ENCODE measurements at places on chromosomes 16 and 17.

GRCh38 chr17:33086041-33086440, 94.4 kb downstream of the SPACA3 start:
- no peak for DNase-seq

GRCh38 chr17:77036841-77037381, 103.9 kb upstream of the SEC14L1 start:
- no peak for DNase-seq

GRCh38 chr17:16438173-16438556, 22.8 kb downstream of the TRPV2 start:
- DNase-seq = no peak

- no peak for DNase-seq
Measured at GRCh38 chr16:87436225-87437172, 44.4 kb downstream of the MAP1LC3B start.

DNA sequence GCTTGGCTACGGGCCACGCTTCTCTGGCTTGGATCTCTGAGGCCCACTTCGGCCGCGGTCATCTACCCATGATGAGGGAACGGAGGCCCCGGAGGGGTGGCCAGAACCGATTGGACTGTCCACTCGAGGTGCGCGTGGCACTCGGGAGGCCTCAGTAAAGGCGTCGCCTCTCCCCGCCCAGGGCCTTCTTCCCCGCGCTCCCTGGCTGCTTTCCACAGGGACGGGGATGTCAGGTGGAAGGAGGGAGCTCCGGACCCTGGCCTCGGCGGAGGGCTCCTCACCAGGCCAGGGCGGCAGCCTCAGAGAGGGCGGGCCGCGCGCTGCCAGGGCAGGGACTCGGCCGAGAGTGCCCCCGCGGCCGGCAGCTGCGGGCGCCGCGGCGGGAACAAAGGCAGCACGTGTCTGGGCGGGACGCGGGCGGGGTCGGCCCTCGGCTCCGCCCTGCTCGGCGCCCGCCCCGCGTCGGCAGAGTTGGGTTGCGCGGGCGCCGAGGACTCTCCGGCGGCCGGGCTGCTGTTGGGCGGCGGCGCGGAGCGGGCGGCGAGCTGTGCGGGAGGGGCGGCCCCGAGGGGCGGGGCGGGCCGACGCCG, 587 bp upstream of the CDK5R1 start:
- peak; percentile 49 for DNase-seq

DNA sequence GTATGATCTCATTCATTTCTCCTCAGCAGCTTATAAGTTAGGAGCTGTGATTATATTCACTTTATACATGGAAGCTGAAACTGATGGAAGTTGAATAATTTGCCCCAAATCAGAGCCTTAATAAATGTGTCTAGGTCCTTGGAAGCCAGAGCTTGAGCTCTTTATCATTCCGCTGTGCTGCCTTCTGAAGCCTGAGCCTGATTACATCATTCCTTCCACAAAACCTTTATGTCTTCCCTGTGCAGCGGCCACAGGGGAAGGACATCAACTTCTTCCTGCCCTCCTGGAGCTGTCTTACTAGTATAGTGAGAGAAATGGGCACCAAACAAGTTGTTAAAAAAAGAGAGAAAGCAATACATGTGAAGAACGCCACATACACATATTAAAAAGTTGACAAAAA, 6.8 kb downstream of the TNRC6C start:
- DNase-seq = no peak

GRCh38 chr17:80446645-80447405, 29.6 kb downstream of the NPTX1 start:
- no peak for DNase-seq

DNA sequence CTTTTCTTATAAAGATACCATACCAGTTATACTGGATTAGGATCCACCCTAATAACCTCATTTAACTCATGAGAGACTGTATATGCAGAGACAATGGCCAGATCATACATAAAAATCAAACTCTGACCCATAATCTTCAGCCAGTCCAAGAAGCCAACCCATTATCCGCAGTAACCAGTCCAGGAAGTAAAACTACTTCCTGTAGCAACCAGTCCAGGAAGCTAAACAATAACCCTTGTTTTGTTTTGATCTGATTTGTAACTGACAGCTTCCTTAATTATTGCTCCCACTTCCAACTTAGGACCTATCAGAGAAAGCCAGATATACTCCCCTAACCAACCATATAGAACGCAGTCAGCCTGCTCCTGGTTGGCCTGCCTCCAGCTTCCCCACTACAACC, 19.2 kb upstream of the SSTR2 start:
- no peak for DNase-seq

- no peak for DNase-seq
Measured at GRCh38 chr17:76638263-76638662, 5.3 kb downstream of the ST6GALNAC1 start.

DNA sequence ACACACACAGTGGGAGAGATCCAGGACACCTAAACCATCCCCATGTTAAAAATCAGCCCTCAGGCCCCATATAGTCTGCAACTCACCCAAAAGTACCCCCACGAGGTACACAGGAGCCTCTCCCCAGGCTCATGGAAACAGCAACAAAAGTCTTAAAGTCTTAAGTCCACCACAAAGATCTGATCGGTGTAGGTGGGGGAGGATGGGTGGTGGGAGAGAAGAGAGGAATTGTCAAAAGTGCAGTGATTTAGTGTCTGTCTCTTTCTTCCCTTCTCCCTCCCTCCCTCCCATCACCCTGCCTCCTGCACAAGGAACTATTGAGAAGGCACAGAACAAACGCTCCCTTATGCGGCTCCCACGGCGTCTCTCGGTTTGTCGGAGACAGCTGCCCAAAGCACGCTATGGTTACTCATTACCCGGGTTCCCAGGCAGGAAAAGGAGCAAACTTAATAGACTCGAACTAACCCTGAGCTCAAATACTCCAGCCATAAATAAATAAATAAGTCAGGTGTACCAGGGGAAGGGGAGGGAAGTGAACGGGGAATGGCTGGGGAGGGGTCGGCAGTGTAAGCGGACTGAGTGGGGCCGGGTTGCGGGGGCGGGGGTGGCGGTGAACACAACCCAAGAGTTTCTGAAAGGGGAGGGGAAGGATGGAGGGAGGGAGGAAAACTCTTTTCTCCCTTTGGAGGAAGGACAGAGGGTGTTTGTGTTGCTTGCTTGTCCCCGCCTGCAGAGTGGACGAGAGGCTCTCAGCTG, 477.4 kb downstream of the SLC39A11 start:
- no peak for DNase-seq

GRCh38 chr17:7884581-7885366, 3.8 kb upstream of the CHD3 start:
- no peak for DNase-seq

GRCh38 chr17:49450735-49451134, 36.1 kb upstream of the PHB1 start:
- DNase-seq = no peak

DNA sequence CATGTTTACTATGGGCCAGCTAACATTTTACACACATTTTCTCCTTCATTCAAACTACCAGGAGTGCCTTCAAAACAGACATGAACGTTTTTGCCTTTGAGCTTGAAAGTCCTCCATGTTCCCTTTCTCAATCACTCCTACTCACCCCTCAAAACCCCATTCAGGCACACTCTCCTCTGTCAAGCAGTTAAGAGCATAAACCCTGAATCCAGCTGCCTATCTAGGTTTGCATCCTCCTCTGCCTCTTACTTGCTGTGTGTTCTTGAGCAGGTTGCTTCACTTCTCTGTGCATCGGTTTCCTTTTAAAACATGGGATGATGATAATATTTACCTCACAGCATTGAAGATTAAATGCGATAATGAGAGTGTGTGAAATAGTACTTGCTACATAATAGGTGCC, 215.3 kb downstream of the HAPSTR1 start:
- DNase-seq = no peak

GRCh38 chr17:53570731-53571130, 252.0 kb upstream of the KIF2B start:
- DNase-seq = no peak

DNA sequence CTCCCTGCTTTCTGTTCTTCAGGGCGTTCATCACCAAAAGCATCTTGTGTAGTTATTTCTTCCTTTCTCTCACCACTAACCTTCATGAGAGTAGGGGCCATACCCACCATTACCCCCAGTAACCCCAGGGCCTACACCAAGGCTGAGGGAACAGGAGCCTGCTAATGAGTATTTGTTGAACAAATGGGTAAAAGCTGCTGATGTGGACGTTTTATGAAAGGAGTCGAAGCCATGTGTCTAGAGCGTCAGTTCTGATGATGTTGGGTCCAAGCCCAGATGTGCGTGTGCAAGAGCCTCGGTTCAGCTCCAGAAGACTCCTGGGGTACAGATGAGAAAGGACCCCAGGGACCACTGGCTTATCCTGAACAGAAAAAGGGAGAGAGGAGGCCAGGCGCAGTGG, 77.1 kb upstream of the TBC1D3K start:
- no peak for DNase-seq

GRCh38 chr16:55184052-55184451, 140.0 kb upstream of the IRX6 start:
- DNase-seq = no peak

DNA sequence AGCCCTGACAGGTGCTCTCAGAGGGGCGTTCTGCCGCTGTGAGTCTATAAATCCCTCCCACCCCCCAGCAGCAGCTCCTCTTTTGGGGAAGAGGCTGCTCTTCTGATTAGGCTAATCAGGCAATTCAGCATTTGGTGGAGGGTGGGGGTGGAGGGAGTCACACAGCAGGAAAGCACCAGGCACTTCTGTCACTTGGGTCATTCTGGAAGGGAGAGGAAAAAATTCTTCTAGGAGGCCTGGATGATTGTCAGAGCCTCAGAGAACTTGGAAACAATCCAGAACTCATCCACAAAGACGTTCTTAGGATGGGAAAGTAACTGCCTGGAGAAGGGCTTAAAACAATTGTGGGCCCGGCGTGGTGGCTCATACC, 7.3 kb upstream of the SSTR2 start:
- no peak for DNase-seq

DNA sequence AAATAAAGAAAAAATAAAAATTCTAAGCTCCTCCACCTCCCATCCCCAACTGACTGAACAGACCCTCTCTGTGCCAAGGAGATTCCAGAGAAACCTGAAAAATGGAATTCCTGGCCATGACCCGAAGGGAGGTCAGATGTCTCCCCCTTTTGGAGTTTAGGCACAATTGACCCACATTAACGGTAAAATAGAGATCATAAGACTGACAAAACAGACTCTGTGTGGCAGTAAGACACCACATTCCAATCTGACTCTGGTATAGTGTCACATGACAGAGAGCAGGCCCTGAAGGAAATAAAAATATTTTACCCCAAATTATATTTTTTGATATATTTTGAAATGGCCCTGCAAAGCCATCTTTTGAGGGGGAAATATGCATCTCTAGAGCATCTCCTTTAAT, 115.1 kb upstream of the ZKSCAN2 start:
- DNase-seq = no peak

GRCh38 chr17:81445642-81446503, 50.6 kb downstream of the BAHCC1 start:
- no peak for DNase-seq

GRCh38 chr16:85319984-85320440, 207.7 kb upstream of the CIBAR2 start:
- DNase-seq = no peak

DNA sequence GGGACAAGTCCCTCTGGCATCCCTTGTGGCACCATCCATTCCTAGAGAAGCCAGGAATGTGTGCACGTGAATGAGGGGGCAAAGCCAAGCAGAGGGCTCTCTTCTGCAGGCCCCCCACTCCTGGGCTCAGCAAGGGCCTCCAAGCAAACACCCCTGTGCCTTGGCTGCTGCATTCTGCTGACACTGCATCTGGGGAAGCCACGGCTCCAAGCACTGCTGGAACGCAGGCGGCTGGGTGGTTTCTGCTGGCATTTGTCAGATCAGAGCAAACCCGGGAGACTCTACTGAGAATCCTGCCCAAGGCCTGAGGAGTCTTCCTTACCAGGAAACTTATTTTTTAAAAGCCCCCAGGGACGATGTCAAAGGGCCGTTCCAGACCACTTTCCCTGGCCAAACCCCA, 23.3 kb downstream of the ATP6V0D1 start:
- no peak for DNase-seq

GRCh38 chr17:21539146-21539545, 153.2 kb upstream of the KCNJ18 start:
- DNase-seq = no peak

DNA sequence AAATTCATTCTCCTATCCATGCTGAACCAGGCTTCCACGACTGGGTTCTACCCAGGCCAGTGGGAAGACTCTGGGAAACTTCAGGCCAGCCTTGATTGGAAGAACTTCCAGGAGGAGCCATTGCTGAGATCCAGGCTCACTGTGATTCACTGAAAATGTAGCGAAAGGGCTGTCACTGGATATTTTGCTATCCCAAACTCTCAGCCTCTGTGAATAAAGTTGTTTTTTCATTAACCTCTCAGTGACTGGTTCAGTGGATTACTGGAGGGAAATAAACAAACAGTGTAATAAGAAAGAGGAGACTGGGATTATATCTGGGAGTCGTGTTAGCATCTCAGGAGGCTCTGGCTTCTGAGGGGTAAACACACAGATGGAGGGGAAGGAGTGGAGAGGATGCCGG, 3.1 kb downstream of the FOXL1 start:
- DNase-seq = no peak

DNA sequence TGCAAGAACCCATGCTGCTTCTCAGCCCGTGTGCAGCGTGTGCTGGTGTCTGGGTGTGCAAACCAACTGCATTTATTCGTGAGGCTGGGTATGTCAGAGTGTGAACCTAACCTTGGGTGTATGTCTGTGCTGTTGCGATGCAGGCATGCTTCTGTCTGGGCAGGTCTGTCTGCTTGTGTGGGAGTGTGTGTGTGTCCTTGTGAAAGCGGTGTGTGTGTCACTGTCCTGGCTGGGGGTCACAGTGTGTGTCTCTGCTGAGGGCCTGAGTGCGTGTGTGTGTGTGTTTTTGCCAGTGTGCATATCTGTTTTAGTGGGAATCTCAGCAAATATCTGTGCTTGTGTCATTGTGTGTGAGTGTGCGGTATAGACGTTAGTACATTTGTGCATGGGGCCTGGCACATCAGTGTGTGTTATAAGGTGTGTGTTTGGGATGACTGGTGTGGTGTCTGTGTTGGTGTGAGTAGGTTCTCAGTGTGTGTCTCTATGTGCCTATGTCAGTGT, 121.8 kb downstream of the CYLD start:
- no peak for DNase-seq

DNA sequence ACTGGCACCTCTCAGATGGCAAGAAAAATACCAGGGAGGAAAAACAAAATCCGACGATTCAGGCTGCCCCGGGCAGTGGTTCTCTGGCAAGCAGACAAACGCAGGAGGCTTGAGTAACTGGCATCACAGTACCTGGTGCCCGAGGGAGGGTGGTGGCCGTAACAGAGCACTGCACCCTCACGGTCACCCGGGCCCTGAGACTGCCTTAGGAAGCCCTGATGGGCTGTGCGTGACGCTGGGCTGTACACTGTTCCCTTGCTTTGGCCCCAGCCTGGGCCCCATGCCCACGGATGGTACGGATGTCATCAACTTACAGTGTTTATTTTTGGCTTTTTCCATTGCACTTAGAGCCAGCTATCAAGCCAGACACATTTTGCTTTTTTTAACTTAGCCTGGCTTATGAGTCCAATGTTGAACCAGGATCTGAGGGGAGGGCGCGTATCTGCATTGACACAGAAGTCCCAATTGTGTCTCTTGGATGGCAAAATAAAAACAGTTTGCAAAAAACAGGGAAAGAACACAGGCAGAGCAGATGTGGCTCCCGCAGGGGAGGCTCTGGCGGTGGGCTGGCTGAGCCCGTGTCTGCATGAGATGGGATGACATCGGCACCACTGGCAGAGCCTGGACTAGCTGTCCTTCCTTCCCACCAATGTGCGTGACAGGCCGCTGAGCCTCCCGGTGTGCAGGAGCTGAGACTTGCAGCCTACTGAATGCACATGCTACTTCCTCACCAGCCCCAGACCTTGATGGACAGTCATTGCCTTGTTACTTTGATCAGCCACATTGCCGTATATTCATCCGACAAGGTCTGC, 287.7 kb downstream of the FOXL1 start:
- peak; percentile 51 for DNase-seq

Data from muscle of arm (tissue), 14 donors.